ENCODE measurements at places on chromosomes 13 and 19.

DNA sequence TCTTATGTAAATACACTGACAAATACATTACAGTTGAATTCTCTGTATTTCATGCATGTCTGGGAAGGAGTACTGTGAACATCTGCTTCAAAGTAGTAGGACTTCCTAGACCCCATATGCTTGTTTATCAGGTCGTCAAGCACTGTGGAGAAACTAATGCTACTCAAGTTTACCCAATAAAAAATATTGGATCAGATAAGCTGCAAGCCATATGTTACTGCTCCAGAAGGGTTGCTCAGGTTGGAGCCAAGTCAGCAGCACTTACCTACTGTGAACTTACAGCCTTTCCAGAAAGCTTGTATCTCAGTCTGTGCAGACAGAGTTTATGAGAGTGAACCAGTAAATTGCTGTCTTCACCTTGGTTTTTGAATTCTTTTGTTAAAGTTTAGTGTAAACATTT lies 36.2 kb downstream of the SLAIN1 start:
- DNase-seq: no peak

DNA sequence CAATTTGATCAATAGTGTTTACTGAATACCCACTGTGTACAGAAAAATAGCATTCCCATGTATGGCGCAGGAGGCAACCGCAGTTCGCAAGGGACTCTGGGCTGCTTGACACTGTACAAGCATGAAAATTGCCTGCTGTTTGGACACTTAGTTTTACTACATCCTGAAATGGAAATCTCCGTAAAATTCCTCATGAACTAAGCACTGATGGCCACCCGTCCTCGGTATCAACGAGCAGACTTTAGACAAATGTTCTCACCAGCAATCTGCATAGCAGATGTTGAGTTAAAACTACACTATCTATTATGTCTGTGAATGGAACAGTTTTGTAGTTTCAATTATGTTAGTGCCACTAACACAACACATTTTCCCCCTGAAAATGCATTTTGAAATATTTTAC lies 294.7 kb downstream of the DCLK1 start:
- DNase-seq: no peak

DNA sequence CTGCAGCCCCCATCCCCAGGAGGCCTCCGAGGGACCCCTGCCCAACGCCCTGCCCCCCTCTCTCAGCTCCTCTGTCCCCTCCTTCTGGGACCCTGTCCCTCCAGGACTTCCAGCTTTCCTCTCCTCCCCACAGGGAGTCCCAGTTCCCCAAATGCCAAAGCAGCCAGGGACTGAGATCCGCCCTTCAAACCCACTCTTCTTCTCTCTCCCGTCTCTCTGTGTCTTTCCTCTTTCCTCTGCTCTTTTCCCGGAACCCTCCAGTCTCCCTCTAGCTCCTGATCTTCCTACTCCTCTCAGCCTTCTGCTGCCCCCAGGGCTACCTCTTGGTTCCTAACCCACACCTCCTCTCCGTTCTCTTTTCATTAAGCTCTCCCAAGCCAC lies 377 bp downstream of the CA11 start:
- peak; percentile 41 for DNase-seq

GRCh38 chr19:38059897-38060296 lies 152.9 kb downstream of the SIPA1L3 start:
- DNase-seq: no peak
